ENCODE measurements at places on chromosomes 2 and 18.

- DNase-seq = no peak
Measured at GRCh38 chr2:146267093-146267492, 1577.7 kb upstream of the ACVR2A start.

DNA sequence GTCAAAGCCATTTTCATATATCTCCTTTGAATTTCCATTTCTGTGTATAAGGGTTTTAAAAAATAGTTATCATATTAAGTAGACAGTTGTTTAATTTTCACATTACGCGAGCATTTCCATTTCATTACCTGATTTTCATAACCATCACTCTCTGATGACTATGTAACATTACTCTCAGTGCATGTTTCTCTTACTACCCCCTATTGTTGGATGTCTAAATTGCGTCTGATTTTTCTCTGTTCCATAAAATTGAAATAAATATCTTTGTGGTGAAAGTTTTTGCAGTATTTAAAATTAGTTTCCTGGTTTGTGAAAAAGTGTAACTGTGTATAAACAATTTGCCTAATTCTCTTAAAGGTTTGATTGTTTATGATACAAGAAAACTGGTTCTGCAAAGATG lies 123.8 kb downstream of the MYO1B start:
- no peak for DNase-seq

DNA sequence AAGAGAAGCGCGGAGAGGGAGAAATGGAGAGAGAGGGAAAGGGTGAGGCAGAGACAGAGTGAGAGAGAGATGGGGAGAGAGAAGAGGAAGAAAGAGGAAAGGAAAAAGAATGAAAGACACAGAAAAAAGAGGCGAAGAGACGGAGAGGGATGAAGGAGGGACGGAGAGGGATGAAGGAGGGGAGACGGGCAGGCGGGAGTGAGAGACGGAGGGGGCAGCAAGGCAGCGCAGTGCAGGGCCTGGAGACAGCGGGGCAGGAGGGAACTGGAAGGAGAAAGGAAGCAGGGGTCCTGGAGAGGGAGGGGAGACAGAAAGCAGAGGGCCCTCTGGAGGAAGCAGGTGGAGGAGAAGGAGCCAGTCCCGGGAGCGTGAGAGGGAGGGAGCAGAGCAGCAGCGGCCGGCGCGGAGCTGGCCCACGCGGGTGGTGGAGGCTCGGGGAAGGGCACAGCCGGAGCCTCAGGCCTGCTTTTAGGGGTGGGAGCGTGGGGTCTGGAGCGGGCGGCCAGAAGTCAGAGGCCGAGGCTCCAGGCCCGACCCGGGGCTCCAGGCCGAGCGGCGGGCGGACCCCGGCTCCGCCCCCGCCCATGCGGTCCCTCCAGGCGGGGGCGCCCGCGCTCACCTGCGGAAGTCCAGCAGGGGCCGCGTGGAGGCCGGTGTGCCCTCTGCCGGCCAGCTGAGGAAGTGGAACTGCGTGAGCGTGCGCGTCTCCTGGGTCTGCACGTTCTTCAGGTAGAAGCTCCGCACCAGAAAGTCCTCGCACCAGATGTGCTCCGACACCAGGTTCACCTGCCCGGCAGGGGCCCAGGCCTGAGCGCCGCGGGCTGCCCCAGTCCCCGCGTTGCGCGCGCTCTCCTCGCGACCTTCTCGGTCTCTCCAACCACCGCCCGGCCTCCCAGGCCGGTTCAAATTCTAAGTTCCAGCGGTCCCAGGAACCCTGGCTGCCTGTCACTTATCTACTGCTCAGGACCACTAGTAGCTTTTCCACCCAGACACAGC lies 14.5 kb downstream of the PTPRN start:
- DNase-seq = peak; percentile 88

GRCh38 chr2:157468931-157469708 lies 25.2 kb upstream of the CYTIP start:
- no peak for DNase-seq

- no peak for DNase-seq
Measured at GRCh38 chr2:60352491-60353405, 200.7 kb downstream of the BCL11A start.

- no peak for DNase-seq
Measured at GRCh38 chr2:38450509-38450908, 73.4 kb upstream of the ATL2 start.

DNA sequence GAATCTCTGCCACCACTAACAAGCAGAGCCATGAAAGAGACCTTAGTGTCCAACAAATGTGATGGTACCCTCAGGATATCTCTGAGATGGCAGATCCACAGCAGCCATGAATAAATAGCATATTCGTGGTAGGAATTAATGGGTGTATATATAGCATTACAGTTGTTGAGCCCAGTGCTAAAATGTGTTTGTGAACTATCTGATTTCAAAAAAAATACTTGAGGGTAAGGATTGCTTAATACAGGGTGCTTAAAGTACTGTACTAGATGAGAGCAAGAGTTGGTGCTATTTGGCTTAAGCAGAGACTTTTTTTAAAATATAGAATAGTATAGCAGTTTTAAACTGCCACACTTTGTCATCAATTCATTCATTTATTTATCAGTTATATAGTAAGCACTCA lies 101.5 kb upstream of the GALNT5 start:
- DNase-seq = no peak

DNA sequence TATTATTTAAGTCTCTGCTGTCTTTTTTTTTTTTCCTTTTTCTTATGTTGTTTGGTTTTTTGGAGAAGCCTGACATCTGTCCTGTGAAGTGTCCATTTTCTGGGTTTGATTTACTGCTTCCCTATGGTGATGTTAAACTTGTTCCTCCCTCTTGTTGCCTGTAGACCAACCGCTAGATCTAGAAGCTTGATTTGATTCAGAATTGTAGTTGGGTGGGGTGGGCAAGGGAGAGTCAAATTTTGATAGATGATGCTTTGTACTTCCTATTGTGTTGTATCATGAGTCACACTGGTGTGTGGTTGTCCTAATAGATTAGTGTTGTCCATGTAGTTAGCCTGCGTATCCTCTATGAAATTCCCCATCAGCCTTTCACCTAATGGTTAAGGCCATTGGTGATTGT lies 35.4 kb downstream of the CAB39 start:
- no peak for DNase-seq

- DNase-seq = no peak
Measured at GRCh38 chr2:64177315-64177714, 33.1 kb upstream of the PELI1 start.

DNA sequence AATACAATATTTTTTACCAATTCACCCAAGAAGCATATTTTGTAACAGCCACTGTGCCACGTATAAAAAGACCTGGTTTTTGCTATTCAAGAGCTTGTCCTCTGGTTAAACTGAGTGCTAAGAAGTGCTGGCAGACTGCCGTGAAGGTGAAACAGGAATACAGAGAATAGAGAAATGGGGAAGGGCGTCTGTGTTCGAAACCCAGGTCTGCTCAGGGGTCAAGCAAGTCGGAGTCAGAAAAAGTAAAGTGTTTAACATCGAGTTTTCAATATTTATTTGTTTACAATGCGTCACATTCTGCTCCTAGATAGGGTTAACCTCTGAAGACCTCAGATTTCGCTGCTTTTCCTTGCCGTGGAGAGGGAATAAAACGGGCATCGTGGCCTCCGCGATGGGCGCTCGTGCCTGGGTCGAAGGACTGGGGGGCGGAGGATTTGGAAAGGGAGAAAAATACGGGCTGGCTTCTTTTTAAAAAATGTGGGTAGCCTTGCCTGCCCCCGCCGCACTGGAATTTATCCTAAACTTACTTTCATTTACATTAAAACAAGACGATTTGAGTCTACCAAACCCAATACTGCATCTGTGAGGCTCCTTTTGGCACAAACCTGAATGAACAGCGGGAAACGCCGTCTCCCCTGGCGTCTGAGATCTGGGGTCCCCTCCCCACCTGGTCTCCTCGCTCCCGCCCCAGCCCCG lies 1.1 kb upstream of the SNTG2 start:
- DNase-seq = no peak

- DNase-seq = no peak
Measured at GRCh38 chr18:3596637-3597384, 146.8 kb downstream of the TGIF1 start.

DNA sequence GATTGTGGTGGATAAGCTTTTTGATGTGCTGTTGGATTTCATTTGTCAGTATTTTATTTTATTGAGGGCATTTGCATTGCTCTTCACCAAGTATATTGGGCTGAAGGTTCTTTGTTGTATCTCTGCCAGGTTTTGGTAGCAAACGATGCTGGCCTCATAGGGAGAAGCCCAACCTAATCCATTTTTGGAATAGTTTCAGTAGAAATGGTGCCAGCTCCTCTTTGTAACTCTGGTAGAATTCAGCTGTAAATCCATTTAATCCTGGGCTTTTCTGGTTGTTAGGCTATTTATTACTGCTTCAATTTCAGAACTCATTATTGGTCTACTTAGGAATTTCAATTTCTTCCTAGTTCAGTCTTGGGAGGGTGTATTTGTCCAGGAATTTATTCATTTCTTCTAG lies 309.8 kb upstream of the SETBP1 start:
- DNase-seq = no peak

DNA sequence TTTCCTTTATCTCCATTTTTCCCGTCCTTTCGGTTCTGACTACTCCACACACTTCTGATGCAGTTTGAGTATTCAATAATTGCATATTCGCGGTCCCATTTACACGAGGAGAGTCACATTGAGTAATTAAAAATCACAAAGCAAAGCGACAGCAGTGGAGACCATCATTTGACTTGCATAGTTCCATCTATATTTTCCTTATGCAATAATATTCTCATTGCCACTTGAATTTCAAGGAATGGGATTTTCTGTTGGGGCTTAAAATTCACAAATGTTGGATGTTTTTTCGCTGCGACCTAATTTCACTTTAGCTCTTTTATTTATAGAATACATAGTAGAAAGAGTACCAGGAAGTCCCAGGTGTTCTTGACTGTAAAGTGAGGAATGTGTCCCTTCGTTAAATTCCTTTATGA lies 186.8 kb downstream of the ZEB2 start:
- no peak for DNase-seq

DNA sequence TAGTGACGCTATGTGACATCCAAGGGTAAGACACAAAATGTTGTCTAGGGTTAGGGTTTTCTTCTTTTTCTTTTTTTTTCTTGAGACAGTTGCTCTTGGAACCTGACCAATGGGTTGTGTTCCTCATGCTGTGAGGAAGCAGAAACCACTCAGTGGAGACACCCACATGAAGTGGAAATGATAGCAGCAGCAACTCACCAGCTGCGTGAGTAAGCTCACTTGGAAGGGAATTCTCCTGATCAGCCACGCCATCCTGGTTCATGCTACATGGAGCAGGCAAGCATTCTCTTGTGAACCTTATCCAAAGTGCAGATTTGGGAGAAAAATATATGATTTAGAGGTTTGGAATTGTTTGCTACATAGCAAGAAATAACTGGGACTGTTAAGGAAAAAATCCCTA lies 863.7 kb downstream of the EPHA4 start:
- no peak for DNase-seq

GRCh38 chr2:85560812-85561279 lies 447 bp downstream of the GGCX start:
- DNase-seq = no peak

GRCh38 chr2:197704434-197705120 lies 592 bp upstream of the MARS2 start:
- no peak for DNase-seq

- no peak for DNase-seq
Measured at GRCh38 chr2:8416001-8416571, 265.8 kb upstream of the ID2 start.

GRCh38 chr2:62467100-62467474 lies 38.9 kb downstream of the TMEM17 start:
- no peak for DNase-seq

DNA sequence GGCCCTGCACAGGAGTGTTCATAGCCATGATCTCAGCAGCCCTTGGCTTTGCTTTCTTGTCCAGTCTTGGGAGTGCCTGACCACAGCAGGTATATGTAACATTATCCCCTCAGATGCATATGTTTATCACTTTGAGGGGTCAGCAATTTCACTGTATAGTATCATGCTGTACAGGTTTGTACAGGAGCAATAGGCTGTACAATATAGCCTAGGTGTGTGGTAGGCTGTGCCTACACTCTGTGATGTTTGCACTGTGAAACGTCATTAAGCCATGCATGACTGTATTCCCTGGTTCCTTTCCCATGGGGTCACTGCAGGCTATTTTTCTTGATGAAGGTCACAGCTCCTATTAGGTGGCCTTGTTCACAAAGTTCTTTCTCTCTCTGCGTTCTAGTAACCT lies 4.7 kb upstream of the IL36G start:
- no peak for DNase-seq

- DNase-seq = no peak
Measured at GRCh38 chr2:46548103-46548486, 68.7 kb downstream of the TMEM247 start.

DNA sequence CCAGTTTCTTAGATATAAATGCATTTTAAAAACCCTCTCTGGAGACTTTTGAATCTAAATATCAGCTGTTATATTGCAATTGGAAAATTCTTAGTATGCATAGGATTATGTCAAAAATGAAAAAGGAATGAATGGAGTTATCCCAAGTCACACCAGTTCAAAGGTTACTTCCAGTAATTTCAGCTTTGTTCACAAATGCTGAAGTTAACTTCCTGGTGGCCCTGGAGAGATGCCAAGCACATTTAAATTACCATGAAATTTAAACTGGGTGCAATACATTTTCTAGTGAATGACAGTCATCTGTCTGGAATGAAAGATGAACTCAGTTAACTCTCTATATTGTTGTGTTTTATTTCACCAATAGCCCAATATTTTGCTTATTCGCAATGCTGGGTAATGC lies 753.9 kb downstream of the SUCLG1 start:
- DNase-seq = no peak

DNA sequence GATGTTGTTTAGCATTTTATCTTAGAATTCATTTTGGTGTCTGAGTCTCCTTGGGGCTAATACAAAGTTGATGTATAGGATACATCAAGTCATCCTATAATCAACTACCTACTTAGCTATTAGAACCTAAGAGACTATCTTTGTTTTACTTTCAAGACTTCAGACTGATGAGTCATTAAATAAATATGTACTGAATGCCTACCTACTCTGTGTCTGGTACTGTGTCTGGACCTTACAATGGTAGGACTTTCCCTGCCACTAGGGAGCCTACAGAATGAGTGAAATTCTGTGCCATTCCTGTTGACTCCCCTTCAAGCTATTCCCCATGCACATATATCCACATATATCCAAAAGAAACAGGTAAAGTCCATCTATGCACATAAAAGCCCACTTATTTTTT lies 114.5 kb downstream of the ERBB4 start:
- no peak for DNase-seq

- no peak for DNase-seq
Measured at GRCh38 chr2:165725421-165725820, 68.6 kb downstream of the GALNT3 start.

DNA sequence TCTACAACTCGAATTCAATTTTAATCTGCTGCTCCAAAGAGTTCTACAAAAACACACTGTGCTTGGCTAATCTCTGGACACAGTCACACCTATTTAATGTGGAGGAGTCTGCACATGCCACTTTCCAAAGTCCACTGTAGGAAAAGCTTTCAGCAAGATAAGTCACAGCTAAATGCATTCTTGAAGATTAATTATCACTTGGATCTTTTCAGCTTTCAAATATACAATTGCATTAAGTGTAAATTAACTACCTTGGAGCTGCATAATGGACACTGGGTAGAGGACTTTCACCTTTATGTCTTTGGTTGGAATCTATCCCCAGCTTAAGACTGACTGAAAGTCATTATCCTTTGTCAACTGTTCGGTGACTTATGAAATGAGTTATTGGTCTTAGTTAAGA lies 565.1 kb downstream of the PIK3C3 start:
- DNase-seq = no peak

GRCh38 chr2:55840460-55840859 lies 83.1 kb downstream of the EFEMP1 start:
- DNase-seq = no peak

Measured in progenitor cell of endocrine pancreas (in vitro differentiated cells).